ENCODE measurements at places on chromosomes 2 and 18.

DNA sequence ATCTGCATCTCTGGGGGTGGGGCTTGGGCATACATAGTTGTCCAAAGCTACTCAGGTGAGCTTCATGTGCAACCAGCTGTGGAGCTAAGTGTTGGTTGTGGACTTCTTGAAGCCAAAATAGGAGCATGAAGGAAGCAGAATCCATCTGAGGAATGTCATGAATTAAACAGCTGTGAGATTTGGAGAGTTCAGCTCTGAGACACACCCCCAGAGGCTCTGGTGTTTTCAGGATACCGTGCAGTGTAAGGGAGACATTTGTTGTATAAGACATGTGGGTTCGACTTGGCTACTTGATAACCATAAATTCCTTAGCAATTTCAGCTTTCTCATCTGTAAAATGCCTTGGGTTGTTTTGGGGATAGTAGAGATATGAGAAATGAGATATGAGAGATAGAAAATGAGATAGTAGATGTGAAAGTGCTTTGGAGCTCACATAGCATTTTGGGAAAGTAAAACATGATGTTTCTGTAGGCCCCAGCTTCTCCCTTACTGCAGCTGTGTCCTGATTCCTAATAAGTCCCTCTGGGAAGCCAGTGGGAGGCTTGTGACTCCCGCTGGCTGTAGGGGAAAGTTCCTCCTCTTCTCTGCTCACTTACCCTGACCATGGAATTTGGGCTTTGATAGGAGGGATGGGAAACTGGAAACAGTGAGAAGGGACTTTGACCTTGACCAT, 50.0 kb downstream of the DPYSL5 start:
- no peak for DNase-seq

DNA sequence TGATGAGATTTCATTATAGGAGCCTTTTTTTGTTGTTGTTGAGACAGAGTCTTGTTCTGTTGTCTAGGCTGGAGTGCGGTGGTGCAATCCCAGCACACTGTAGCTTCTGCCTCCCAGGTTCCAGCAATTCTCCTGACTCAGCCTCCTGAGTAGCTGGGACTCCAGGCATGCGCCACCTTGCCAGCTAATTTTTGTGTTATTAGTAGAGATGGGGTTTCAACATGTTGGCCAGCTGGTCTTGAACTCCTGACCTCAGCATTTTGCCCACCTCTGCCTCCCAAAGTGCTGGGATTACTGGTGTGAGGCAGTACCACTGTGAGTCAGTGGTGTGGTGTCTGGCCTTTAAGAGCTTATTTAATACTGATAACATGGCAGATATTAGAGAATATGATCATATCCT, 60.1 kb downstream of the MOB4 start:
- DNase-seq, result no peak

DNA sequence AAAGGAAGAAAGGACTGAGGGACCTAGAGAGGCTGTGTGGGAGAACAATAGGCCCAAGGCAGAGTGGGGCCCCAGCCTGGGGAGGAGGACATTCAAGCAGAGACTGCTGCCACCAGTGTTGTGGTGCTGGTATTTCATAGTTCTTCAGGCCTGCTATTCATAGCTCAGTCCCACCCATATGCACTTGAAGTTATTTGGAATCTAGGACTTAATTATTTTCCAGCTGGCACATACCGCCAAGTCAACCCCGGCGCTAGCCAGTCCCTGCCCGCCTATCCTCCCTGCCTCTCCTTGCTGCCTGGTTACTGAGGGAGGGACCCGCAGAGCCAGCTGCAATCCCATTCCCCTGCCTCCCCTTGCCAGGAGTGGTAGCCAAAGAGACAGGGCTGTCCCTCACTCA, 141.2 kb downstream of the CABLES1 start:
- DNase-seq, result no peak

DNA sequence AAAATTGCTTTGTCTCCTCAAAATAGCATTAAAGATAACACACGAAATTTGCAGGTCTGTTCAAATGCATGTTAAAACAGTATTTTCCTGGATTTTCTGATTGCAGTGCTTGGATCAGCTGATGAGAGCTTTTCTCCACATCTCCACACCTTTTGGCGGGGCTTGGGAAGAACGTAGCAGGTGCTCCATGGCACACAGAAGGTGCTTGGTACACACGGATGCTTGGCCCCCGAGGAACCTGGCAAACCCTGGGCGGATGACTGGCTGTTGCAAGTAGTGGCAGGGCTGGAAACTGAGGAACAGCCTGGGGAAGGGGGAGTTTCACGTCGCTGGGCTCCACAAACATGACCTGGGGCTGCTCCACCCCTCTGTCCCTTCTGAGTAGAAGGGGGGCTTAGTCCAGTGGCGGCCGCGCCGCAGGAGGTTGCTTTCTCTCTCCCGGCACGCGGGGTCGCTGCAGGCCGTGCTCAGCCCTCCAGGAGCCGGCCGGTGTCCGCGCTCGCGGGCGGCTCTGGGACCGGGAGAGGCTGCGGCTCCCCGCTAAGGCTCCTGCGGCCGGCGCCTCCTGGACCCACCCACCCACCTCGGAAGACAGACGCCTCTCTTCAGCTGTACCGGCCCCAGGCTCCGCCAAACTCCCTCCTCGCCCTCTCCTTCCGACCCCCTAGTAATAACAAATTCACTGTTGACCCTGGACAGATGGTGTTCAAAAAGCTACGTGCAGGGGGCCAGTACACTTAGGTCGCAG, 69.3 kb downstream of the MARCO start:
- no peak for DNase-seq

DNA sequence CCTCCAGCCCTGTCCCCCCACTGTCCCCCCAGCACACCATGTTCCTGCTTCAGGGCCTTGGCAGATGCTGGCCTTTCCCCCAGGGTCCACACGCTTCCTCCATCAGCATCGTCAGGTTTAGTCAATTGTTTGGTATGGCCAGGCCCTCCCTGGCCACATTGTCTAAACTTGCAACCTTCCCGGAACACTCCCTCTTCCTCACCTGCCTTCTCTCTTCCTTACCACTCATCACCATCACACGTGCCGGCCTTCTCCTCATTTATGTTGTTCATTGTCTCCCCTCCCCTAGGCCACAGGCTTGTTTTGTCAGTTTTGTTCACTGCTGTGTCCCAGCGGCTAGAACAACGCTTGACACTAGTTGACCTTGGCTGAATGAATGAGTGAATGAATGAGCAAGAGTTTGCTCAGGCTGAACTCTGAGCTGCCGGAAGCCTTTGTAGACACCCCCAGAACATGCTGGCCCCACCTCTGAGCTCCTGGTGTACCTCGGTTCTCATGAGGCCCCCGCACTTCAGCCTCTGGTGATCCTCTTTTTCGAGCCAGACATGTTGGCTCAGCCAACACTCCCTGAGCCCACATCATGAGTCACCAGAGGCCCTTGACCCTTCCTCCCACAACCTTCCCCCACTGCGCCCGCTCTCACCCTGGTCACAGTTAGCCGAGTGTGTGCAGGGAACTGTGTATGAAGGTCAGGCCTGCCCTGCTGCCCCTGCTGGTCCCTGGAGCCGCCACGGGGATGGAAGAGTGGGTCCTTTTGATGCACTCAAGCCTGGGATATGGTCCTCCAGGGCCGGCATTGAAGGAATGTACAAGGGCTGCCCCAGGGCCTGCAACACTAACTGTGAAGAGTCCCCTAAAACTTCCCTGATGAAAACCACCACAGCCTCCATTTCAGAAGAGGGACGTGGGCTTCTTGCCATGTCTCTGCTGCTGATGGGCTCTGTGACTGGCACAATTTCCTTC, 57.5 kb downstream of the HS1BP3 start:
- DNase-seq, result no peak

DNA sequence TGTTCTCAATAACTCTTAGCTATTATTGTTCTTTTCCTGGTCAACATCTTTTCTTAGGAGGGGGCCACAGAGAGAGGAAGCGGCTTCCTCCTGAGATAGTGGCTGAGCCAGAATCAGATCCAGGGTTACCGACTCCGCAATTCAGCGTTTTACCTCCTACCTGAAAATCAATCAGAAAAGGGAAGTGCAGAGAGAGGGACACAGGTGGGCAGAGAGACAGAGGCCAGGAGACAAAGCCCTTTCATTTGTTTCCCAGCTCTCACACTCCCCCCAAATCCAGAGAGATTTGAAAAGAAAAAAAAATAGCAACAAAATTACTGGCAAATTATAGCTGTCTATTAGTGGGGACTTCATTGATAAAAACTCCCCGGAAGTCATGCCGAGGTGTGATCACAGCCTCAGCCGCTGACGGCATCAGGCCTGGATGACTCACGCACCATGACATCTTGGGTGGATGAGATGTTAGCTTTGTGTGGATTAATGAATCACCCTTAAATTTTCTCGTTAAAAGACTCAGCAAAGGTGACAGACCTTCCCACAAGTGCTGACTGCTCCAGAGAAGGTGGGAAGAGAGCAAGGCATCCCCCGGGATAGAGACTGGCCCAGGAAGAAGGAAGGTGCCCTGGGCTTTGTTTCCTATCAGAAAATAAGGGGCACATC, 120.7 kb downstream of the LOXHD1 start:
- DNase-seq, result no peak

GRCh38 chr2:120533625-120534024, 187.7 kb downstream of the INHBB start:
- no peak for DNase-seq

GRCh38 chr18:75809151-75809925, 381.8 kb upstream of the SMIM21 start:
- no peak for DNase-seq

- no peak for DNase-seq
Observed at GRCh38 chr18:44834867-44835469, 154.3 kb downstream of the SETBP1 start.

DNA sequence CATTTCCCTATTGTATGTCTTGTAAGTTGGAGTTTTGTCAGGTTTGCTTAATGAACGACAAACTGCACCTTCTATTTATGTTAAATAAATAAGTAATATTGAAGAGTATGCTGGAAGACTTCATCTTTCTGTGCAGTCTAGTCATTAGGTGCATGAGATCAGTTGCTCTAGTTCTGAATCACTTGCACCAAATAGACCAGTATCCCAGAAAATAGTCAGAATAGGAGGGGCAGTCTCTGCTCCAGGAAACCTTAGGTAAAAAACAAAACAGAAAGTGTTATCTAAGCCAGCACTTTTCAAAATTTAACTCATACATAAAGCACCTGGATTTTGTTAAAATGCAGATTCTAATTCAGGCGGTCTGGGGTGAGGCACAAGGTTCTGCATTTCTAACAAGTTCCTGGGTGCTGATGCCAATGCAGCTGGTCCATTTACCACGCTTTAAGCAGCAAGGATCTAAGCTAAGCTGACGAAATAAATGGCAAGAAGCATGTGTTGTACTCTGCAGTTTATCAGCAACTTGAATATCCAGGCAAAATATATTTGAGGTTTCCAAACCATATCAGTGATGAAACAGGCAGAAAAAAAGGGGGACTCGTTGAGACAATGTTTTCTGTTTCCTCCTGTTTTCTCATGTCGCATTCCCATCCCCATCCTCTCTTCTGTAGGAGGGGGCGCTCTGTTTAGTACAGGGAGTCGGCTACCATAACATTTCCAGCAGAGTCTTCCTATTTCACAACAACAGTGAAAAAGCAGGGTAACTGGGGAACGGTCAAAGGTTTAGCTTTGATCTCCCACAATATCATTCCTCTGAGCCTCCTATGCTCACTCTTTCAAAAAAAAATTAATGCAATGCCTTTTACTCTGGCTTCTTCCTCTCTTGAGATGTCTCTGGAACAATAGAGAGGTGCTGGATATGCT, 106.4 kb downstream of the MBD2 start:
- DNase-seq, result no peak

GRCh38 chr2:66862885-66863650, 428.1 kb downstream of the MEIS1 start:
- no peak for DNase-seq

DNA sequence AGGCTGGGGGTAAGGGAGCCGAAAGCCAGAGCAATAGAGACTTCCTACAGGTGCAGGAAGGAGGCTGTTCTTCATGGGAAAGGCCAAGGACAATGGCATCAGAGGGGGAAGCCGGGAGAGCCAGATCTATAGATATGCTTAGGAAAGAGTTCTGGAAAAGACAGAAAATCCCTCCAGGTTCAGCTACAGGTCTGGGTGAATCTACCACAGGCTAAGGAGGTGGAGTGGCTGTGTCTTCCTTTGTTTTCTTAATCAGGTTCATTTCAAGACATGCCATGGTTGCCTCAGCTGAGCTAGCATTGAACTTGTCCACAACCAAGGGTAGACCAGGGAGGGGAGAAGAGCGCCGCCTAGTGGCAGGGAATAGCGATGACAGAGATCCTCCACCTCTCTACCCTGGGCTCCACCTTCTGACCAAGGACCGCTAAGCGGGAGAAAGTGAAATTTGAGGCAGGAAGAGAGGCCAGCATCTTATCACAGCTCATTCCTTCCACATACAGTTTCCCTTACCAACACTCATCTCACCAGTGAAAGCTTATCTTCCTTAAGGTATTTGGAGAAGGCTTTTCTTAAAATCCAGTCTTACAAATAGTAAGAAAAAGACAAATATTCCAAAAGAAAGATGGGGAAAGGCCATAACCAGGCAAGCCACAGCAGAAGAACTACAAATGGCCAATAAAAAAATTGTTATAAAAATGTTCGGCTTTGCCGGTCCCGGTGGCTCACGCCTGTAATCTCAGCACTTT, 74.2 kb downstream of the VIT start:
- peak; percentile 2 for DNase-seq

- DNase-seq, result no peak
Observed at GRCh38 chr18:63267975-63268721, 51.4 kb downstream of the BCL2 start.

DNA sequence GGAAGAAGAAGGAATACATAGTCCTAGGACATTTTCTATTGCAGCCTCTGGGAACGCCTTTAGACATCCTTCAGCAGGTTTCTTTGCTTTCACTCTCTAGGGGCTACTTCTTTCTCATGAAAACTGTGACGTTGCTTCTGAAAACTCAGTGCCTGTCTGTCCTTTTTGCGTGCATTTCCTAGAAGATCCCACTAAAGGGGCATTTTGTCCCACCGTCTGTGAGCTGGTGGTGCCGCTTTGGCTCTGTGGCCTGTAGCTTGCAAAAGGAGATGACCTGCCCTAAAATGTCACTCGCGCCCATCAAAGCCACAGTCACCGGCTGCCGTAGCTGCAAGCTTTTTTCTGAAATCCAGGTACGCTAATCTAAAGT, 579 bp downstream of the STAT4 start:
- DNase-seq, result no peak

- no peak for DNase-seq
Observed at GRCh38 chr2:153213022-153213421, 265.5 kb downstream of the RPRM start.

- DNase-seq, result no peak
Observed at GRCh38 chr18:9097349-9097748, 5.2 kb upstream of the NDUFV2 start.

DNA sequence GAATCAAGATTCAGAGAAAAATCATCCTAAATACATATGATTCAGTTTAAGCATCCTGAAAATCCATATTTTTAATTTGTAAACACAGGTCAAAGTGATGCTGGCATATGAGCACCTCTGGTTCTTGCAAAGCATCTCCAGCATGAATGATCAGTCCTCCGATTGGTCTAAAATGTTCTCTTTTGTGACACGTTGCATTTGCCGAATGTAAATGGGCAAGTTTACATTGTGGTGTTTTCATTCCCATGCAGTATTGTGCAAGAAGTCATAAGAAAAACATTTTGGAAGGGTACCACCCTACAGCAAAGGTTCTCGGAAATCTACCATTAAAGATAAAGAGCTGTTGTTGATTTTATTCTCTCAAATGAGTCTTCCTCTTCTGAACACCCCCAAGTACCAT, 108.0 kb upstream of the UNC80 start:
- no peak for DNase-seq
